Epithelial cell of proximal tubule (primary cell): ENCODE measurements at places on chromosomes 3 and 15.

DNA sequence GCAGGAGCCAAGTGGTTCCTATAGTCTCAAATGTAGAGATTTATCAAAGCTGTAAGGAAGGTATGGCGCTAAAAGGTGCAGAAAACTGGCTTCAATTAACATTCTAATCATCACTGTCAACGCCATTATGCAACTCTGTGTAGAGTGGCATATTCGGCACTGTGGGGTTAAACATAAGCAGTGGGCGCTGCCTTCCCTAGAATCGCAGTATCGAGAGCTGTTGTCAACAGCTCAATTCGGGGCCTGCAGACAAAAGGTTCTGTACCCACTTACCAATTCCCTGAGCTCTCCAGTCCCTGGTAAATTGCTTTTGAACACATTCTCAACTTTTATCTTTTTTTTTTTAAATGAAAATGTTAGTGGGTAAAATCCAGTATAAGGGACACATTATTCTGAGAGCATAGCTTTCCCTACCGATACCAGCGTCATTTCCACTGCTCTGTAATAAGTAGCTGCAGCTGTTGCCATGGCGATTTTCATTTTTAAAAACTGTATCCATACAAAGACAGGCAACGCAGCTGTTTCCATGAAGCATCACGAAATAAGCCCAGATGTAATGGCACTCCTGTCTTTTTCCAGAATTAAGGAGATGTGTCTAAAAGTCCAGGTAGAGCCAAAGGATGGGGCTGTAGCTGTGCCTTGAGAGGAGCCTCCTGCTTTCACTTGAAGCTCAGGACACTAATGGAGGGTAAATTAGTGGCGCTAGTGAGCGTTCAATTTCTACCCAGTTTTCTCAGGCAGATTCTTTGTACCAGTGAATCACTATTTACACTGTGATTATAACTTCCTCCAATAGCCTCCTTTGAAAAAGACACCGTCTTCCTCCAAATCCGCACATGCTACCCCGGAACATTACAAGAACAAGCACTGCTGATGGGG lies 250.3 kb downstream of the SLC9A9 start:
- no peak for DNase-seq

DNA sequence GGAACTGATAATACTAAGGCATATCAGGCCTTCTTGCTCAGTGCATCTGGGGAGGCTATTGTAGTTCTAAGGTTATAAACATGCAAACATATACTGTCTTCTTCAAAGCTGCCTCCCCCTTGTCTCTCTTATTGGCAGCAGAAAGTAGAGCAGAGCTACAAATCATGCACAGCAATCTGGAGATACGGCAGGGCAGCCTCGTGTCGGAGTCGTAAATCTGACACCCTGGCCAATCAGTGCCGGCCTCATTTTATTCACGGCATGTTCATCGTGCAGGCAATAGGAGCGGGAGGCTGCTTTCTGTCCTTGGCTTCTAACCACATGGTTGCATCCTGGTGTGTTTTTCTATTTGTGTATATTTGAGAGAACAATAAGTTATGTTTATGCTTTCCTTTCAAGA lies 300.2 kb upstream of the CNTN6 start:
- DNase-seq, result no peak

GRCh38 chr3:2792432-2792831 lies 317.7 kb downstream of the IL5RA start:
- DNase-seq, result no peak

- no peak for DNase-seq
These were observed 39.9 kb upstream of the KLHL25 start for GRCh38 chr15:85834651-85835050.

DNA sequence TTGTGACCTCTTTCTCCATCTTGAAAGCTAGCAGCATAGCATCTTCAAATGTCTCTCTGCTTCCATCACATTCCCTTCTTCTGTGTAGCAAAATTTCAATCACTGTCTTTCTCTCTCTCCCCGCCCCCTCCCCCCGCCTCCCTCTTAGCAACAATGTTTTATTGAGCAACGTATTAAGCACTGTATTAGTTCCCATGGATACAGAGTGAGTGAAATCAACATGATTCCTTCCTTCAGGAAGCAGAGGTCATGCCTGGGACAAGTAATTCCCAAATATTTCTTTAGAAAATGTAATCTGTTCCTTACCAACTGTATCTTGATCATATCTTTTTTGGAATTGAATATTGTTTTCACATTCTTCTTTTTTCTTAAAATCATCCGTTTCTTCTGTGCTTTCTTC lies 373.7 kb upstream of the NECTIN3 start:
- no peak for DNase-seq

GRCh38 chr3:49295489-49296058 lies 18.5 kb upstream of the C3orf62 start:
- no peak for DNase-seq

GRCh38 chr3:4139462-4140140 lies 163.6 kb upstream of the SETMAR start:
- DNase-seq, result no peak

- no peak for DNase-seq
These were observed 25.8 kb downstream of the DYNC1LI1 start for GRCh38 chr3:32544894-32545293.

GRCh38 chr3:36992806-36993325 lies at the start of gene EPM2AIP1:
Gene EPM2AIP1, minus strand, starts transcription at chr3:36993131. Its CDS starts 54 bp downstream, at chr3:36993077.
- DNase-seq, result no peak

DNA sequence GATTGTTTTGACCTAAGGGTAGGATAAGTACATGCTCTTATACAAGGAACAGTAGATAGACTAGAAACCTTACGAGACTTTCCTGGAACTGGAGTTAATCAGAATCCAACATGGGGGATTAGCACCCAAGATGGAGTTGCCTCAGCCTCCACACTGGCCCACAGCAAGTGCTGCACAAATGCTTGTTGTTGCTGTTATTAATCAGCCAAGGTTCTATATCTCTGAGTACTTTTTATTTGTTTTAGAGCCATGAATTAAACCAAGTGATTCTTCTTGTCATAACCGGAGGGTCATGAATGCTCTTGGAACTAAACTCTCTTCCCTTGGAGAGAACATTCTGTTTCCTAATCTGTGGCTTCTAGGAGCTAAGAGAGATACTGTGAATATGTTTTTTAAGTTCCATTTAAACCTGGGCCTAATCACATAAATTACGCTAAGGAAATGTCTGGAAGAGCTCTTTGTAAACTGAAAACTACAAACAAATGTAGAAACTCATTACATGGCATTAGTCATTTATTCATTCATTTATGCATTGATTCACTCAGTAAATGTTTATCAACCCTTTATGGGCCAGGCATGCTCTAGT lies 5.7 kb upstream of the IL16 start:
- DNase-seq, result no peak

DNA sequence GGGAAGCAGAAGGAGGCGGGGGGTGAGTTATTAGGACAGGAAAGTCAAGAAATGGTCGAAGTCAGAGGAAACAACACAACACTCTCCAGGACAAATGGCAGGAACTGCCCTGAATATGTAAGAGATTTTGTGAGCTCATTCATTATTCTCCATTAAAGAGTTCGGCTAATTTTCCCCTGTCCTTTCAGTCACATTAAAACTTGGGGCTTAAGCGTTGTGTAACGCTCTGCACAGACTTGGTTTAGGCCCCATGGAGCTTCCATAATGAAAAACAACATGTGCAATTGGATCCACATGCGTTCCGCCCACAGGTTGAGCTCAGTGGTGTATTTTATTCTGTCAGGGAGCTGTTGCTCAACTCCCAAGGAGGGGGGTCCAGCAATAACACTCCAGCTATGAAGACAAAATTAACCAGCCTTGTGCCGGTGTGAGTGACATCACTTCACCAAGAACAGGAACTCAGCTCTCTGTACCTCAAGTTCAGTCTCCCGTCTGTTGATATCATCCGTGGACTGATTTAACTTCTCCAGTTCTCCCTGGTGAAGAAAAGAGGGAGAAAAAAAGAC lies 2.3 kb downstream of the SH3BP5 start:
- DNase-seq, result no peak

DNA sequence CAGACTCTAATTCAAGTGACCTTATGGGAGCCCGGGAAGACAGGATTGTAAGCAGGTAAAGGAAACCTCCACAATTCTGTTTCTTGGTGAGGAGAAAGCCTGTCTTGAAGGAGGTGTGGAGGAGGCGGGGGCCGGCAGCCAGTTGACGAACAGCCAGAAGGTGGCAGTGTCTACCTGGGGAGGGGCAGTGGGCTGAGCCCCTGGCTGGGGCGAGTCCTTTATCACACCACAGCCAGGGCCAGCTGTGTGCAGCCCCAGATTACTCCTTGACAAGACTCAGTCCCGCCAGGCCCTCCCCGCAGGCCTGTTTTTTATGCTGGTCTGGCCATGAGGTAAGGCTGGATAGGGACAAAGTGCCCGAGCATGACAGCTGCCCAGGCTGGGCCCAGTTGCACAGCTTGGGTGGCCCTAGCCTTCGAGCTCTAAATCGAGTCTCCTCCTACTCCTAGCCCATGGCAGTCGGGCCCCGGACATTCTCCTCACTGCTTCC lies 40.9 kb upstream of the IDH2 start:
- no peak for DNase-seq

GRCh38 chr3:56994391-56994790 lies 66.1 kb upstream of the SPATA12 start:
- DNase-seq, result no peak

DNA sequence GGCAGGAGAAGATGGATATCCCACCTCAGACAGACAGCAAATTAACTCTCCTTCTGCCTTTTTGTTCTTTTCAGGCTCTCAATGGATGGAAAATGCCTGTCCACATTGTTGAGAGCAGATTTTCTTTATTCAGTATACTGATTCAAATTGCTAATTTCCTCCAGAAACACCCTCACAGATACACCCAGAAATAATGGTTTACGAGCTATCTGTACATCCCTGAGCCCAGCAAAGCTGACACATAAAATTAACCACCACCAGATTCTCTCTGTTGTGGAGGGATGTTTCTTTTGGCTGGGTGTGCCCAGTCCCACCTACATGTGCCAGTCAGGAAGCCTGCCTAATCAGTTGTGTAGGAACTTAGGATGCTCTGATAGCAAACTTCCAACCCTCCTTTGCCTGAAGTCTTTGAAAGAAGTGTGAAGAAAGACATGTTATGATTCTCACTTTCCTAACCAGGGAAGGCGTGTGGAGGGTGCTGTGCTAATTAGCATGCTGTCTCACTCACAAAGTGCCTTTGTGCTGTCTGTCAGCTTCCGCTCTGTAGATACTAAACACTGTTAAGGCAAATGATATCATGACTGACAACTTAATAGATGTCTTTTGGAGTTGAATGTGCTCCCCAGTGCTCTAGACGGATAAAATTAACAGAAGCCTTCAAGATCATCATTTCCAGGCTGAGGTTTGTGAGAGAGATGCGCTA lies 208.5 kb downstream of the CLSTN2 start:
- no peak for DNase-seq

DNA sequence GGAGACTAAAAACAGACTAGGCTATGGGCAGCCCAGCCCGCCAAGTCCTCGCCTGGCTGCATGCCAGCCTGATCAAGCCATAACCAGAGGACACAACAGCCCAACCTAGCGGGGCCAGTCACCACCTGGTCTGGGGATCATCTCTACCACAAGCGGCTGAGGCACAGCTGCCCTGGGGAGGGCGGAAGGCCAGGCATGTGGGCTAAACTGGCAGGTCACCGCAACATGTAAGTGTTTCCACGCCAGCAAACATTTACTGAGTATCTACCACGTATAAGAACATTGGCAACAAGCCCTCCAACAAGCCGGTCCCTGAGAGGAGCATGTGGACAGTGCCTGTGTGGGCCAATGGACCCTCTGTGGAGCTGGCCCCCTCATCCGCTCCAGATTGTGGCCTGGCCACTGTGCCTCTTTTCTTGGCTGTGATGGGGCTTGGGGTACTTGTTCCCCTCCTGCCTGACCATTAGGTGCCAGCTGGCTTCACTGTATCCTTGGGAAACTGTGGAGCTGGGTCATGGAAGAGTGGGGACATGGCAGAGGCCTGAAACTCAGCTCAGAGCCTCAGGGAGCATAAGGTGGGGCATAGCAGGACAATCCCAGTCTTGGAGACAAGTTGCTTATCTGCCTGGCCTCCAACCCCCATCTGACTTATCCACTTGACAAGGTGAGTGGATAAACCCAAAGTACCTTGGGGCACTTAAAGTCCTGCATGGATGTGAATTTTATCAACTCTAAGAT lies 9.0 kb downstream of the UBXN7 start:
- DNase-seq, result no peak

GRCh38 chr15:80060356-80061006 lies 1.0 kb downstream of the ZFAND6 start:
- DNase-seq, result no peak

GRCh38 chr3:122785231-122785630 lies 8.4 kb downstream of the HSPBAP1 start:
- no peak for DNase-seq

- DNase-seq, result no peak
These were observed 263.0 kb upstream of the ATP11B start for GRCh38 chr3:182530316-182530715.

GRCh38 chr3:81765400-81765799 lies 4.0 kb upstream of the GBE1 start:
- no peak for DNase-seq

GRCh38 chr15:83631534-83631933 lies 22.4 kb upstream of the ADAMTSL3 start:
- DNase-seq, result no peak

DNA sequence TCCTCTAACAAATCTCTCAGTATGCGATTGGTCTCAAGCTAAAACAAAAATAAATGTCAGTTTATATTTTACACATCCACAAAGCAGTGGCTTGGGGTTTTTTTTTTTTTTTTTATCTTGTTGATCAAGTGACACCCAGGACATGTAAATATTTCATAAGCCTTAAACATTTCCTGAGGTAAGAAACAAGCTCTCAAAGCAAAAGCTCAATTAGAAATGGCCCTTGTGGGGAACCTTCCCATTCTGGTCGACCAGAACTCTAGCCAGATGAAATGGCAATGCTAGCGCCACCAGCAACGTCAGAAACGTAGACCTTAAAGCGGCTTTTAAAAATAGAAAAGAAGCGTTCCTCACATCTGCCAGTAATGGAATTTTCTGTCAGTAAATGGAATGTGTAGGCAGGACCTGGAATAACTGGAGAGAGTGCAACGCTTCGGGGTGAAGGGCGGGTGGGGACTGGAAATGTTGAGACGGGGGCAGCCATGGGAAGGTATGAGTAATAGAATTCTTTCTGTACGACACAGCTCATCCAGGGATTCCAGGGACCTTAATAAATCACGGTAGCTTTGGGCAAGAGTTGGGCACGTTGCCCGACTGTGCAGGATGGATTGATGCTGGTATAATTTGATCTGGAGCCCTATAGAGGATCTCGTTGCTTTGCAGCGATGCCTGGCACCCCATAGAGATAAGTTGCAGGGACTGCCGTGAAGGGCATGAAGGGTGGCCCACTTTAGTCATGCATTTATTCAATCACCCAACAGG lies 44.4 kb downstream of the BTD start:
- DNase-seq, result peak; percentile 68

- DNase-seq, result no peak
These were observed 17.5 kb downstream of the VGLL3 start for GRCh38 chr3:86973440-86973839.
